ENCODE measurements at places on chromosomes 1 and 21. TPM values are rescaled to one million over a fixed set of nuclear protein-coding genes. Genes with fewer than 3 reads are reported as not detected.

GRCh38 chr1:156691665-156692440 is 13.5 kb downstream of the CRABP2 start:
- DNase-seq = no peak

DNA sequence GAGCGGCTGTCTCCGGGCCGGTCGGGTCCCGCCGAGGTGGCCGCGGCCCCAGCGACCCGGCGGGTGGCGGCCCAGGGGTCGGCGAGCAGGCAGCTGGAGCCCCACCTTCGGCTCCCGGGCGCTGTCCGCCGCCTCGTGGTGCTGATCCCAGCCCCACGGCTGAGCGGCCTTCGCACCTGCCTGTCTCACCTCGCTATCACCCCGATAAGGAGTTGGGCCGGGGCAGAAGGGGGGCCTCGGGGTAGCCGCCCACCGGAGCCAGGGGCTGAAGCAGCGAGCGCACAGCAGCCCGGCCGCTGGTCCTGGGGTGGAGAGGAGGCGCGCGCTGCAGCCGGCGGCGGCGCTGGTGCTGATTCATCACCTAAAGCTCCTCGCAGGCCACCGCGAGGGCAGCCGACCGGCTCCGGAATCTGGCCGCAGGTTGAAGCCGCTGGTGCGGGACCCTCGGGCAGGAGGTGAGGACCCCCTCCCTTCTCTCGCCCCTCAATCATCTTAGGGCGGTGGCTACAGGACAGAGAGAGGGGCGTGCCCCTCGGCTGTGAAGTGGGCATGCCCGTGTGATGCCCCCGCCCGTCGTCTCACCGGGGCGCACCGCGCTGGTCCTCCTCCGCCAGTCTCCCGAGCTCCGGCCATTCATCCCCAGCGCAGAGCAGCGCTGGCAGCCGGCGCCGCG is 575 bp downstream of the TRIM67 start:
- peak; percentile 44 for DNase-seq

DNA sequence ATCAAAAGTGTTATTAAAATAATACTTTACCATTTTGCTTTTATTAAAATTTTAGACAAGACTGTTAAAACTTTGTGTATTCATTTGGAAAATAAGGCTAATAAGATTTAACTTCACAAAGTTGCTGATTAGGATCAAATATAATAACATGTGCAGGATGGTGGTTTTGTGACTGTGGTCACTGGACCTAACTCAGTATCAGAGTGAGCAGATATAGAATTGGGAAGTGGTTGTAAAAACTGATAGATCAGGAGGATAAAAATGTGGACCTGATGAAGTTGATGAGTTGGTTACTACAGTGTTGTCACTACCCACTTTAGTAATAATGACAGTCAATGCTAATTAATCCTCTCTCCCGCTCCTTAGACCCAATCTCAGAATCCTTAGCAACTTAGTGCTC is 186.4 kb downstream of the AKT3 start:
- DNase-seq = peak; percentile 4

- no peak for DNase-seq
Observed at GRCh38 chr1:154717528-154717924, 109.5 kb upstream of the ADAR start.

DNA sequence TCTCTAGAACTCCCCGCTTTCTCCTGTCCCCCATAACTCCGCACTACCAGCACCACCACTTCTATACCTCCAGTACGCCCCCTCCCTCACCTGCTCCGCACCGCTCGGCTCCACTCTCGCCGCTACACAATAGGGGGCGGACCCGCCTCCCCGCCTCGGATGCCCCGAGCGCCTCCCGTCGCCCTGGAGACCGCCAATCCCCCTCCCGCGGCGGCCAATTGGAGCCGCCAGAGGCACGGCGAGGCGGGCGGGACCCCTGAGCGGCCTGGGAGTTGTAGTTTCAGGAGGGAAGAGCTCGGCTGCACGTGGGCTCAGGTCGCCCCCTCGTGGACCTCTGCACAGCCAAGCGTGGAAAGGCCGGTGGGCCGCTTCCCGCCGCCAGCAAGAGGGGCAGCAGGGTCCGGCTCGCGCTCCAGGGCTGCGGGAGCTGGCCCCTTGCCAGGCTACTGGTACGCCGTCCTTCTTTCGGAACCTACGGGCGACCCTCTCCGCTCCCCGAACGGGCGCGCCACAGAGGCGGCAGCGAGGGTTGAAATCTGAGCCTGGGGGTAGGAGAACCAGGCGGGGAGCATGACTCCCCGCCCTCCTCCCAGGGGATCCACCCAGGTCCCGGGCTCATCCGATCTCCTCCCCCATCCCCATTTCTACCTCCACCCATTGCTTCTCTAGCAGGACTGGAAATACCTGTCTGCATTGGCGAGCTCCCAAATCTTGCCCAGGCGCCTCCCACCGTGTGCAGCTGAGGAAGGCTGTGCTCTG is at the start of gene IGSF9:
IGSF9 (minus strand) TSS at position 131 of the 759 bp plus-strand sequence. CDS start 2,159 bp downstream, outside the sequence.
- peak; percentile 93 for DNase-seq

The LAMB3 gene
- total RNA-seq = 0.54 TPM

The UBXN11 gene
- 18.6 TPM for total RNA-seq

The SHISA4 gene
- 0.81 TPM for total RNA-seq

GRCh38 chr1:215276582-215276981 is 194.0 kb downstream of the KCNK2 start:
- no peak for DNase-seq

GRCh38 chr1:193019442-193020026 is 39.6 kb downstream of the UCHL5 start:
- DNase-seq = no peak

DNA sequence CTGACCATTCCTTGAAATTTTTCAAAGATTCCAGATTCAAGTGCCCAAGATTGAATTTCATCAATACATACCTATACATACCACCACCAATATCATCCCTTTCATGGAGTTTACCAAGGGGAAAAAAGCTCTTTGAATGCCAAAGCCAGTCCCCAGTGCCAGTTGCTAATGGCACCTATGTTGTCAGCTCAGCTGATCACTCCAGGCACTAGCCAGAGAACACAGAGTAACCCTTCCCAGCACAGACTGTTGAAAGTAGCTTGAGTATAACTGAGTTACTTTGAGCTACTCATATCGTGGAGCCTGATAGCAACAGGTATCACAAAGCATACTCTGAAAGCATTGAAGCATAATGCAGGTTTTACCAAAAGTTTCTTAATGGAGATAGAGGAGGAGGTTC is 133.9 kb upstream of the NFIA start:
- DNase-seq = no peak

- DNase-seq = no peak
Observed at GRCh38 chr1:70552662-70553566, 141.8 kb downstream of the CTH start.

- no peak for DNase-seq
Observed at GRCh38 chr1:117127795-117128194, 6.2 kb upstream of the TRIM45 start.

DNA sequence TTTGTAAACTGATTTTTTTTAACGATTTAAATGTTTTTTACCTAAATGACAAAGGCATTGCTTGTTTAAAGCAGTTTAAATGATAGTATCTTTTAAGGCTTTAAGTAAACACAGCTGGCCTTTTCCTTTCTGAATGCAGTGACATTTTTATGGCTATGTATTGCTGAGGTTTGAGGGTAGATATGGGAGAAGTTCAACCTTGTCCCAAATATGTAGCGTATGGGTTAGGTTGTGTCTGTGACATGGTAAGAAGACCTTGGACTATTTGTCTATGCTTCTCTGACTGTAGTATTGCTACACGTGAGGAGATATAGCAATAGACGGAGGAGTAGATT is 32.5 kb downstream of the PKNOX1 start:
- no peak for DNase-seq

DNA sequence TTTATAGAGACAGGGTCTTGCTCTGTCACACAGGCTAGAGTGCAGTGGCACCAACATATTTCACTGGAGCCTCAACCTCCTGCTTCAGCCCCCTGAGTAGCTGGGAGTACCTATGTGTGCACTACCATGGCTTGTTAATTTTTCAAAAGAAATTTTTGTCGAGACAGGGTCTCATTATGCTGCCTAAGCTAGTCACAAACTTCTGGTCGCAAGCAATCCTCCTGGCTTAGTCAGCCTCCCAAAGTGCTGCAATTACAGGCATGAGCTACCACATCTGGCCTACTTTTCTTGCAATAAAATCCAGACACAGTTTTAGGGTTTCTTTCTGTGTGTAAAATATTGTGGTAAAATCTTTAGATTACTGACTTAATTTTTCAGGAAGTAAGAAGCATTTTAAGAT is 27.9 kb upstream of the NTPCR start:
- peak; percentile 7 for DNase-seq

DNA sequence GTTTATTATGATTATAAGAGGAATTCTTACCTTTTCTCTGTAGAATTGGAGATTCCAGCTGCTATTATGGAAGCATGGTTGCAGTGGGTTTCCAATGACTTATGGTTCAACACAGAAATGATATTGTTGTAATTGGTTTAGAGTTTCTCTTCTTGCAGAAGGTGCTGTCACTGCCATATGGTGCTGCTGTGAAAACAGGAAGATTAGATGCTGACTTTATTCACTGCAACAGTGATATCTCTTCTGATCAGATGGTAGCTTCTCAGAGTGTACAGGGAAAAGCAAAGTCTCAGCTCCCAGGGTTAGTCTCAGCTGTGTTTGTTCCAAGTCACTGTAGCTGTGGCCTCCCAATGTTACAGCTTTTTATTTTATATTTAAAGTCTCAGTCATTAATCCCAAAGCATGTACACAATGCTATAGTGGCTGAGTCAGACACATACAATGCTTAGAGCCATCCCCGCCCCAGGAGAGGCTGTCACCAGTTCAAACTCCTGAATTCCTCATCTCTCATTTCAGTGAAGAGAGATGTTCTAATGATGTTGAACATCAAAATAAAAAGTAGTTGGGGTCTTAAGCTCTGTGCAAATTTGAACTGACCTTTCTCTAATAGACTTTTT is 42.7 kb upstream of the RGS2 start:
- DNase-seq = no peak

GRCh38 chr1:116748272-116748671 is 6.0 kb upstream of the CD2 start:
- no peak for DNase-seq

The SH2D5 gene
- not detected for total RNA-seq

The DMBX1 gene
- total RNA-seq = not detected

The FAM72C gene
- total RNA-seq = not detected

GRCh38 chr1:85894651-85895050 is 186.4 kb upstream of the ZNHIT6 start:
- no peak for DNase-seq

The CD5L gene
- not detected for total RNA-seq

The RABGGTB gene
- 65.4 TPM for total RNA-seq

DNA sequence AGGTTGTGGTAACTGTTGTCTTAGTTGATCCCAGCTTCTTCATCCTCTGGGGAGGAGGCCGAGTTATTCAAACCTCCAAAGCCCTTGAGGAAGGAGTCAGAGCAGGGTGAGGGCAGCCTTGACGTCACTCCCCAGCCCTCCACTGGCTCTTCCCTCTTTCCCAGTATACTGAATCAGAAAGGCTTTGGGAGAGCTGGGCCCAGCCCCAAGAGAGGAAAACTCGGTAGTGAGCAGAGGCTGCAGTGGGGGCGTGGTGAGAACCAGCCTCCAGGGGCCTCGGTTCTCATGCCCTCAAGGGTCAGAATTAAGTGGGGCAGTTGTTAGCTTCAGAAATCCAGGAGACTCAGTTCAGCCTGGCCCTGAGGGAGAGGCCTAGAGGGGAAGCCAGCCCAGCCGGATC is 1.8 kb upstream of the GJA4 start:
- DNase-seq = no peak

GRCh38 chr1:26537951-26538352 is 8.4 kb downstream of the RPS6KA1 start:
- peak; percentile 76 for DNase-seq

GRCh38 chr21:41765420-41765821 is 1.4 kb downstream of the RIPK4 start:
- DNase-seq = no peak

- DNase-seq = no peak
Observed at GRCh38 chr21:28455253-28455600, 537.5 kb downstream of the LTN1 start.

GRCh38 chr1:181398544-181398943 is 84.8 kb upstream of the CACNA1E start:
- no peak for DNase-seq

DNA sequence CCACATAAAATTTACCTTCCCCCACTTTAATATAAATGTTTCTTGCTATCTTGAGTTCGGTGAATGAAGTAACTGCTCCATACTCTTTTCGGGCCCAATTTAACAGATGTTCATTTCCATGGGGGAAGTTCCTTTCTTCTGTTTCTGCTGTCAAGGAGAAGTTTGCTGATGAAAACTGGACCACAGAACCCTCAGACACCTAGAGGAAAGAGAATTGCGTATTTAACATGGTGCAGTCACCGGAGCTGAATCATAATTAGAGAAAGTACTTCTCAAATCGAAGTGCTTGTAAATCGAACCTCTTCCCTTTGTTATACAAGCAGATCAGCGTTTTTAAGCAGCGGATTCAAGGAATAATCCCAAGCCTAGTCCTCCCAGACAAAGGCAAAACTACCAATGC is 151.2 kb downstream of the TGFBR3 start:
- no peak for DNase-seq

GRCh38 chr21:39078322-39079065 is 104.8 kb downstream of the PSMG1 start:
- no peak for DNase-seq

- DNase-seq = no peak
Observed at GRCh38 chr1:155253208-155253607, 2.1 kb downstream of the ENTREP3 start.

- no peak for DNase-seq
Observed at GRCh38 chr1:51417496-51418383, 87.4 kb upstream of the TTC39A start.
